ENCODE measurements at places on chromosomes 4 and X.
A peak's percentile ranks its signal among the peaks of the same experiment; 100 is the strongest.

GRCh38 chrX:120029354-120029753 lies 48.1 kb downstream of the RHOXF2B start:
- no peak for DNase-seq

DNA sequence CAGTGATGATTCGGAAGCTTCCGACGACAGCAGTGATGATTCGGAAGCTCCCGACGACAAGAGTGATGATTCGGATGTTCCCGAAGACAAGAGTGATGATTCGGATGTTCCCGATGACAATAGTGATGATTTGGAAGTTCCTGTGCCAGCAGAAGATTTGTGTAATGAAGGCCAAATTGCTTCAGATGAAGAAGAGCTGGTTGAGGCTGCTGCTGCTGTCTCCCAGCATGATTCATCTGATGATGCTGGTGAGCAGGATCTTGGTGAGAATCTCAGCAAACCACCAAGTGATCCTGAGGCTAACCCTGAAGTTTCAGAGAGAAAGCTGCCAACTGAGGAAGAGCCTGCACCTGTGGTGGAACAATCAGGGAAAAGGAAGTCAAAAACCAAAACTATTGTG lies 14.2 kb downstream of the CXCR3 start:
- DNase-seq, result no peak

GRCh38 chr4:90002441-90003062 lies 107.9 kb downstream of the MMRN1 start:
- DNase-seq, result no peak

DNA sequence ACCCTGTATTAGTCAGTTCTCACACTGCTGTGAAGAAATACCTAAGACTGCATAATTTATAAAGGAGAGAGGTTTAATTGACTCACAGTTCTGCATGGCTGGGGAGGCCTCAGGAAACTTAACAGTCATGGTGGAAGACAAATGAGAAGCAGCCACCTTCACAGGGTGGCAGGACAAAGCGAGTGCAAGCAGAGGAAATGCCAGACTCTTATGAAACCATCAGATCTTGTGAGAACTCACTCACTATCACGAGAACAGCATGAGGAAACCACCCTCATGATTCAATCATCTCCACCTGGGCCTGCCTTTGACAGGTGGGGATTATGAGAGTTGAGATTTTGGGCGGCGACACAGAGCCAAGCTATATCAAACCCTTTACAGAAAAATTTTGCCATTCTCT lies 722.4 kb downstream of the RAB28 start:
- no peak for DNase-seq

DNA sequence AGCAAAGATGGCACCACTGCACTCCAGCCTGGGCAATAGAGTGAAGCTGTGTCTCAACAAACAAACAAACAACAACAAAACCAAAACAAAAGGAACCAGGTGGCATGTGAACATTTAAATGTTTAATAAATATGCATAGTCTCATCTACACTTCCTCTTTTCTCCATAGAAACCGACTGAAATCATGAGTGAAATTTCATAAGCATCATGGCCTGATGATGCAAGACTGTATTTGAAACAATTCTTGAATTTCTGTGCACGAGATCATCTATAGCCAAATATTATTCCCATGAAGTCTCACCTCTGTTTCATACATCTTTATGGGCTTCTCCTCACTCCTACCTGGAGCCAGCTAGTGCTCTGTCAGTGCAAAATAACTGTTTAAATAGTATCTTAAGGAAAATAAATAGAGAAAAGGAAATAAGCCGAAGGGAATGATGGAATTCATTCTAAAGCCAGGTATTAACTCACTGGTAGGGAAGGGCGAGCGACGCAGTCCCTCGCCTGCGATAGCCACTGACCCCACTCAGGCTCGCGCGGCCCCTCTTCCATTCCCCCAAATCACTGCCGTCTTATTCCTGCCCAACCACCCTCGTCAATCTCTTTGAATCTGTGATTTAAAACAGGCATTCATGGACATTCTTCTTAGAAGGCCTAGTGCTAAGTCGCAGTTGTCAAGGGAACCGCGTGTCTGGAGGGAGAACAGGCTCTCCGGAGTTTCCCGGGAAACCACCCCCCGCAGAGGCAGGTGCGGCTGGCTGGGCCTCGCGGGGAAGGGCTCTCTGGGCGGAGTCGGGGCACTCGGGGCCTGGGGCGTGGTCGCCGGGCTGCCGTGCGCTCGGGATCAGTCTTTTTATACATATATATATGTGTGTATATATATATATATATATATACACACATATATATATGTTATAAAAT lies 52.4 kb upstream of the TRIM2 start:
- DNase-seq, result peak; percentile 21
